GM12891 (cell line): ENCODE measurements at places on chromosomes 2 and 18.
A peak's percentile ranks its signal among the peaks of the same experiment; 100 is the strongest.

GRCh38 chr18:5106730-5107129, 90.3 kb downstream of the AKAIN1 start:
- no peak for DNase-seq

DNA sequence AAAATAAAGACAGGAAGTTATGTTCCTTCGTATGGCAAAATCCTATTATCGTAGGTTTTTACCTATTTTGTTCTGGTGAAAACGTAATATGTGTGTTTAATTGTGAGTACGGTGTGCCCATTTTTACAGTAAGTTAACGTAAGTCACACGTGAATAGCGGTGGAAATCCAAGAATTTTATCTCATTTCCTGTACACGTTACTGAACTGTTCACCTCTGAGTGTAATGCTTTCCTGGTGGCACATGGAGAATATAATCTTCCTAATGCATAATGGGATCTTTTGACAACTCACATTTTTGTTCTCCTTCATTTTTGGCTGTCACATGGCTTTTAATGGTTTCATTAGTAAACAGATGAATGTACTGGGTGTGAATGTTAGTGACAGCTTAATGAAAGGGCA, 28.2 kb downstream of the BCL2L11 start:
- DNase-seq = no peak

- no peak for DNase-seq
These were observed 6.9 kb downstream of the CD28 start for GRCh38 chr2:203713381-203713780.

DNA sequence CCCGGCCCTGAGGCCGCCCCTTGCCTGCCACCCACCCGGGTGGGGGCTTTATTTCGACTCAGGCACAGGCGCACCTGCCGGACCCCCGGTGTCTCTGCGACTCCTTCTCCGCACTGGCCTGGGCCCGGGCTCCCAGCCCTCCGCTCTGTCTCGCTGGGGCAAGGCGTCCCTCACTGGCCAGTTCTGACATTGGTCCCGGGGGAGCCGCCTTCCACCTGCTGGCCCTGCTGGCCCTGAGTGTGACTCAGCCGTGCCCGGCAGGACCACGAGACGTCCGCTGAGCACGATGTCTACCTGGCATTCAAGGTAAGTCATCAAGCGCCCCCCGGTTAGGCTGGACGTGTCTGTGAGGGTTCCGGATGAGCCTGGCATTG, 131.5 kb upstream of the CTDP1 start:
- DNase-seq = no peak

DNA sequence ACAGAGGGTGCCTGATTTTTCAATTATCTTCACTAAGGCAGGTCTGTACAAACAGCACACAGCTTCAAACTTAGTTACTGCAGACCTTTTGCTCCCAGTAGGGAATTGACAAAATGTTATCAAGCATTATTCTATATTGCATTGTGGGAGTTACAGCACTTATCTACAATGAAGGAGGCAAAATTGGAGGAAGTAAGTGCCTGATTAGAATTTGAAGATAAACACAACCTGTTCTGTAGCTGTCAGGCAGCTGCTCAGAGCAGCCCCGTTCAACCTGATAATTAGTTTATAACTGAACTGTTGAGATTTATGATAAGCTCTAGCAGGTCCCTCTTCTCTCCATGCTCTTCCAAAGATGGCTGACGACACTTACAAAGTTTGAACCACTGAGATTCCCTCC, 364.4 kb upstream of the CYRIA start:
- no peak for DNase-seq

GRCh38 chr2:144011553-144011952, 508.4 kb downstream of the ZEB2 start:
- no peak for DNase-seq

GRCh38 chr2:120177001-120177621, 46.1 kb downstream of the TMEM185B start:
- DNase-seq = peak; percentile 48

DNA sequence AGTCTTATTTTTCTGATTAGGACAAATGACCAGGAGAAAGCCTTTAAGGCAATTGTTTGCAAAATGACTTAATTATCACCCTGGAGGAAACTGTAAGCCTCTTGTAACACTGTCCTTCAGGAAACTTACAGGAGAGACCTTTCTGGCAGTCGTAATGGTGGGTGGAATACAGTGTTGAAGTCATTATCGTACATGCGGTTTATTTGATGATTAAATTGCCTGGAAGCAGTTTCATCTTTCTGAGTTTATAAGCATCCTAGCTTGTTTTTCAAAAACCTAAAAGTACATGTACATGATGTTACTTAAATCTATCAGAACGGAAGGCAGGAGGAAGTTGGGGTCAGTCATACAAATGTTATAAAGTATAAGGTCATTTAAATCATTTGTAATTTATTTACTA, 86.2 kb upstream of the RAB27B start:
- DNase-seq = no peak

DNA sequence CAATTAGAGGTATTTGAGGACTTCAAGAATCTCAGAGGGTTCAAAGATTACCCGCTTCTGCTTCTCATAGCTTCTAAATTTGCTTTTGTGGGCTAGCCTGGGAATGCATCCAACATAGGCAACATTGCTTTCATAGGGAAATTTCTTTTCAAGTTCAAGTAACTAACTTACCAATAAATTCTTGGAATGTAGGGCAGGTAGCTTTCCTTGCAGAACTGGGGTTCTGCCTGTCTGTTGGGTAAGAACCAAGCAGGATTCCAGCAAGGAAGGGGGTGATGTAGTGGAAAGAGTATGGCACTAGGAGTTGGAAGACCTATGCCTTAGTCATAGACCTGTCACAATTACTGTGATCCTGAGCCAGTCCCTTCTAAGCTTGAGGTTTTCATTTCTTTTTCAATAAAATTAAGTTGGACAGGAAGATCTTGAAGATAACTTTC, 164.1 kb downstream of the FHOD3 start:
- DNase-seq = no peak
